ENCODE measurements at places on chromosomes 6 and 20. TPM values are rescaled to one million over a fixed set of nuclear protein-coding genes. Genes with fewer than 3 reads are reported as not detected.
A peak's percentile ranks its signal among the peaks of the same experiment; 100 is the strongest.

- DNase-seq, result no peak
These were observed 25.2 kb downstream of the GPX6 start for GRCh38 chr6:28490205-28490890.

DNA sequence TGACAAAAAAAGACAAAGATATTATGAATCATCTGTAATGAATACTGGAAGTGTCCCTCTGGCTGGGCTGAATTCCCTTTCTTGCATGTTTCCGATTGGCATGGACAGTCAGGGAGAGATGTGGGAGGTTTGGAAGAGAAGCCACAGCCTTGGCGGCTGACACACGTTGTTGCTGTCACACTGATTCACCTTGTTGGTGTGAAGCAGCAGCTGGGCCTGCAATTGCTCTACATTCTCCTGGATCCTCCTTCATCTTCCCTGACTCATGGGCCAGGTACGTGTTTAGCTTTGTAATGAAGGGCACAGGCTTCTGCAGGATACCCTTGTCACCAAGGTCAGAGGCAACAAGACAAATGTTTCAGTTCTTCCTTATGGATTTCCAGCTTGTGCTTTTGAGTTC lies 13.4 kb upstream of the SMIM8 start:
- no peak for DNase-seq

DNA sequence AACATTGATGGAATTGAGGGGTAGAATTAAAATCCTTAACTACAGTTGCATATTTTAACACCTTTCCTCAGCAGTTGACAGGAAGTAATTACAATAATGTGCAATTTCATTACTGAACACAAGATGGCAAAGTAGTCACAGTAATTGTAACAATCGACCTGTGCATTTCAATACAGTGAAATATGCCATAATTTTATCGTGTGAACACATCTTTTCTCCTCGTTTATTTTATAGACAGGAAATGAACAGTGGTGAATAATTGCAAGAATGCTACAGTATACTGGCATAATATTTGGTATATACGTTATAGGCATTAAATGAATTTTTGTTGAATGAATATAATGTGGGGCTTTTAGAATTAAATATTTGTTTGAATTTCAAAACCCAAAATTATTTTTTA lies 25.0 kb downstream of the CYB5R4 start:
- peak; percentile 50 for DNase-seq

- DNase-seq, result no peak
These were observed 23.9 kb downstream of the CD83 start for GRCh38 chr6:14141351-14142062.

Gene POPDC3
- not detected for total RNA-seq

Gene KCNK5
- 1.5 TPM for total RNA-seq

GRCh38 chr20:62354031-62354808 lies 12.9 kb downstream of the LAMA5 start:
- no peak for DNase-seq

DNA sequence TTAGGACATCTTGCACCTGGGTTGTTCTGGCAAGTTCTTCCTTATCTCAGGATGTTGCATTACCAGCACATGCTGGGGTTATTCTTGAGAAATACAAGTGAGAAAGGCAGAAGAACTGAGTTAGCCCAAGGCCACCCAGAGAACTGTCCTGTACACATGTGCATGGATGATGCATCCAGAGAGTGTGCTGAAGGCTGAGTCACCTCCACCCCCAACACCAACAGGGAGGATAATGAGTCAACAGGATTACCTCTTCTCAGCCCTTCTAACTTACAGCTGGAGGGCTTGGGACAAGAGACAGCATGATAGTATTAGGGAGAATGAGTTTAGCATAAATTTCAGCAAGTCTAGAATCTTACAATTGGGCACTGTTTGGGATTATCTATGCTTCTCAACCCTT lies 8.5 kb downstream of the SCGN start:
- DNase-seq, result no peak

- no peak for DNase-seq
These were observed 742.9 kb downstream of the DHX35 start for GRCh38 chr20:39705032-39705431.
